ENCODE measurements at places on chromosomes 2 and 18. TPM values are rescaled to one million over a fixed set of nuclear protein-coding genes. Genes with fewer than 3 reads are reported as not detected.

Gene UGT1A8
- total RNA-seq, result not detected

Gene LRRTM4
- total RNA-seq, result not detected

Gene VAMP8
- 23.2 TPM for total RNA-seq

Gene IL1R2
- 0.63 TPM for total RNA-seq

Gene VPS4B
- total RNA-seq, result 23.6 TPM

Gene SERPINB11
- total RNA-seq, result not detected

Gene SP140L
- total RNA-seq, result 4.4 TPM

Gene ARHGAP15
- total RNA-seq, result not detected

Gene CRYGD
- total RNA-seq, result not detected

Gene ROCK1
- total RNA-seq, result 22.6 TPM

Gene MARS2
- 10.3 TPM for total RNA-seq

Gene UGT1A4
- not detected for total RNA-seq

Gene GPATCH11
- 13.8 TPM for total RNA-seq
